ENCODE measurements at places on chromosomes 3 and 15. TPM values are rescaled to one million over a fixed set of nuclear protein-coding genes. Genes with fewer than 3 reads are reported as not detected.

DNA sequence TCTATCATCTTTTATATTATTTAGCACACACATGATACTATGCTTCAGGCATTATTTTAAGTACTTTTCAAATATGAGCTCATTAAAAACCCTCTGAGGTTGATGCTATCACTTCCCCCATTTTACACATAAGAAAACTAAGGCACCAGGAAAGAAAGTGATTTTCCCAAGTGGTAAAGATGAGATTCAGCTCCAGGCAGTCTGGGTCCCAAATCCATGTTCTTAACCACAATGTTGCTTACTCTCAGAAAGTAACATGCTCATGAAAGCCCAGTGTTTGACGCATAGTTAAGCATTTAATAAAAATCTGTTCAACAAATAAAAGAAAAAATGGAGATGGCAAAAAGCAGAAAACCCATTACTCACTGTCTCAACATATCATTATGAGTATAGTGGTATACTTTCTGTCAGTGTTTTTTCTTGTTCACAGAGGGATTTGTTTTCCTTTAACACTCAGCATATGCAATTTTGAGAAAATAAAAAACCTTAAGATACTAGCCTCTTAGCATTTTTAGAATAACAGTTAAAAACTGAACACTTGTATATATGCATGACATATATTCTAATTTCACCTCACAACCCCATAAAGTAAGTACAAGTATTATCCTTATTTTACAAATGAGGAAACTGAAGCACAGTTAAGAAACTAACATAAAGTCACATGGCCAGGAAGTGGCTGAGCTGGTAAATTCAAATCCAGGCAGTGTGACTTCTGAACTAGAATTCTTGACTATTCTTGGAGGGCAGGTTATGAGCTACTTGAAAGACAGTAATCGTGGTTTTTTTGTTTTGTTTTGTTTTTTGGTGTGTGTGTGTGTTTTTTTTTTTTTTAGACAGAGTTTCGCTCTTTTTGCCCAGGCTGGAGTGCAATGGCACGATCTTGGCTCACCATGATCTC is 10.4 kb downstream of the PEAK1 start:
- no peaks in the 10 kb centered on the region for H3K36me3 ChIP-seq
- H3K27me3 ChIP-seq, result no peaks in the 10 kb centered on the region
- H3K27ac ChIP-seq, result no peak overlapping the region
- peaks cover 8% of the 10 kb centered on the region for H3K4me1 ChIP-seq
- no peak overlapping the region for H3K4me3 ChIP-seq

Gene THPO
- 0.62 TPM for total RNA-seq

- H3K4me3 ChIP-seq, result no peak overlapping the region
- no peak overlapping the region for H3K27ac ChIP-seq
- no peaks in the 10 kb centered on the region for H3K4me1 ChIP-seq
- no peaks in the 10 kb centered on the region for H3K27me3 ChIP-seq
- H3K36me3 ChIP-seq, result no peaks in the 10 kb centered on the region
- DNase-seq, result no peak
These were observed 287.8 kb upstream of the SATB1 start for GRCh38 chr3:18712713-18713576.

- H3K27me3 ChIP-seq, result no peaks in the 10 kb centered on the region
- no peaks in the 10 kb centered on the region for H3K36me3 ChIP-seq
- H3K4me1 ChIP-seq, result no peaks in the 10 kb centered on the region
These were observed 397.3 kb upstream of the RASGRP1 start for GRCh38 chr15:38961931-38962330.
